ENCODE measurements at places on chromosomes 3 and 15.

- no peak for DNase-seq
These were observed 283.9 kb upstream of the CTNNB1 start for GRCh38 chr3:40915346-40915865.

DNA sequence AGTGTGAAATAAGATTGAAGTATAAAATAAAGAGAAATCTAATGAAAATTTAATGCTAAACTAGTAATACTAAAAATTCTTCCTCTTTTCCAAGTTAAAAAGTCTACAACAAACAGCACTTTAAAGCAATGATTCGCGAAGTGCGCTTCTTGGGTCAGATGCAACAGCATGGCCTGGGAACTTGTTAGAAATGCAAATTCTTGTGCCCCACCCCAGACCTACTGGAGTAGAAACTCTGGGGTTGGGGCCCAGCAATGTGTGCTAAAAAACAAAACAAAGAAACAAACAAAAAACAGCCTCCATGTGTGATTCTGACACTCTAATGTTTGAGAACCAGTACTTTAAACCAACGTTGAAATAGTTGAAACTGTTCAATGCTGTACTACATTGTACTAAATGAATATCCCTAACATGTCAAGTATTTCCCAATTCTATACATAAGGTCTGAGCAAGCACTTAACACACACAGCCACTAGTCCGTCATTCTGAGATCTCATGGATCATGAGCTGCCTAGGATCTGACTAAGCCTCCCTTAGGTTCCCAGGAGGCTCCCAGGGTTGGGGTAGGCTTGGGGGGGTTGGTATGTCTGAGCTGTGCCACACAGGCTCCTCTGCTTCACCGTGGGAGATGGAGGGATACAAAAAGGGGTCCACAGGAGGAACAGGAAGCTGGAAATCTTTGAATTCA is 6.1 kb downstream of the RASGRP1 start:
- no peak for DNase-seq

GRCh38 chr15:76996526-76997401 is 1.8 kb downstream of the PSTPIP1 start:
- no peak for DNase-seq

DNA sequence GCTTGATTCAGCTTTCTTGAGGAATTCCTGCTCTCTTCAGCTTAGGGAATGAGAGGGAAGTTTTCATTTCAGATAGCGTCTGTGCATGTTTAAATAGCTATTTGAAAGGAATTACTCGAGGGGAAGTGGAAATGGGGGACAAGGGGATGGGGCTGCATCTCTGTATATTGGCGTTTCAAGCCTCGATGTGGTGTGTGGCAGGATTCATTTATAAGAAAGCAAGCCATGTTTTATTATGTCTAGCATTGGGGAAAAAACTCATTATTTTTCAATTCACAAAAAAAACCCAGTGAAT is 1.0 kb downstream of the ATP2C1 start:
- no peak for DNase-seq

- DNase-seq, result peak; percentile 32
These were observed 53.1 kb upstream of the ULK4 start for GRCh38 chr3:42014921-42015533.

DNA sequence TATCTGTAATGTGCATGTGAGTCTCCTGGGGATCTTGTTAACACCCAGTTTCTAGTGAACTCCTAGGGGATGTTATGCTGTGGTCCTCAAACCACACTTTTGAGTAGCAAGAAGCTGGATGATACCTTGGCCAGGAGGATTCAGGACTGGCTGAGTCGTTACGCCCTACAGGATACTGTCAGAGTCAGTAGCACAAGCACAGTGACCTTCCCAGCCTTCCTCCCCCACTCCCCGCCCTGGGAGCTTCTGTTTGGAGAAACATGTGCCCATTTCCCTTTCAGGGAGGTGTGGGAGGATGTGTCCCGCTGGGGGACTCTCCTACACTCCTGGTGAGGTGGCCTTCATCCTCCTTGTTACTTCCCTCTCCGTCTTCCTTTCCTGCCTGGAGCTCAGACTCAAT is 76.4 kb upstream of the TRPM1 start:
- no peak for DNase-seq

DNA sequence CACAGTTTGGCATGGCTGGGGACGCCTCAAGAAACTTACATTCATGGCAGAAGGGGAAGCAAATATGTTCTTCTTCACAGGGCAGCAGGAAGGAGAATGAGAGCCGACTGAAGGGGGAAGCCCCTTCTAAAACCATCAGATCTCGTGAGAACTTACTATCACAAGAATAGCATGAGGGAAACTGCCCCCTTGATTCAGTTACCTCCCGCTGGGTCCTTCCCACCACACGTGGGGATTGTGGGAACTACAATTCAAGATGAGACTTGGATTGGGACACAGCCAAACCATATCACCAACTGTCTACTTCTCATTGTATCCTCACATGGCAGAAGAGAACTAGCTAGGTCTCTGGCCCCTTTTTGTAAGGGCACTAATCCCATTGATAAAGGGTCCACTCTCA is 30.5 kb downstream of the CCDC32 start:
- no peak for DNase-seq

GRCh38 chr3:146152834-146153233 is 8.2 kb downstream of the PLOD2 start:
- no peak for DNase-seq

DNA sequence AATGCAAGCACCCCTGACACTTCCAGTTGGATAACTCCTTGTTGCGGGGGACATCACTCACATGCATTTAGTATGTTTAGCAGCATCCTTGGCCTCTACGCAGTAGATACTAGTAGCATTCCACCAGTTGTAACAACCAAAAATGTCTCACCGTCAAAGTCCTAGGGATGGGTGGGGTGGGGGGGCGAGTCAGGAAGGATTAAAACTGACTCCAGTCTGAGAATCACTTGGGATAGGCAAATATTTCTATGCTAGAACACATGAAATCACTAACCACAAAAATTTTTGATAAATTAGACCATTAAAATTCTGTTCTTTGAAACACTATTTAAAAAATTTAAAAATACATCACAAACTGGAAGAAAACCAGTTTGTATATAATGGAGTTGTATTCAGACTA is 18.0 kb downstream of the ICE2 start:
- DNase-seq, result no peak

DNA sequence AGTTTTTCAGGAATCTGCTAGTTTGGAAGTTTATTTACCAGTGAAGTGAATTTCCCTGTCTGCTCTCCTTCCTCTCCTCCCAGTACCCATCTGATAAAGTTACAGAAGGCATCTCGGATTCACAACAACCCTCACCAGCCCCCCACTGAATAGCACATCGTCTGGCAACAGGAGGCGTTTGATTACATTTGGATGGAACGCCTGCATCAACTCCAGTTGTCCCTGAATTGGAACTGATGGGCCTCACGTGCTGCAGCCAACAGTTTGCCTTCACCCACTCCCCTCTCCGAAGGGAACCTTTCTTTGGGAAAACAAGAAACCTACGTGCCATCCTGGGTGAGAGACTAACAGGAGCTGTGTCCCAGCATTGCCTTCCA is 59.5 kb upstream of the BCL6 start:
- no peak for DNase-seq

GRCh38 chr3:32870373-32871095 is 52.7 kb downstream of the TRIM71 start:
- no peak for DNase-seq

DNA sequence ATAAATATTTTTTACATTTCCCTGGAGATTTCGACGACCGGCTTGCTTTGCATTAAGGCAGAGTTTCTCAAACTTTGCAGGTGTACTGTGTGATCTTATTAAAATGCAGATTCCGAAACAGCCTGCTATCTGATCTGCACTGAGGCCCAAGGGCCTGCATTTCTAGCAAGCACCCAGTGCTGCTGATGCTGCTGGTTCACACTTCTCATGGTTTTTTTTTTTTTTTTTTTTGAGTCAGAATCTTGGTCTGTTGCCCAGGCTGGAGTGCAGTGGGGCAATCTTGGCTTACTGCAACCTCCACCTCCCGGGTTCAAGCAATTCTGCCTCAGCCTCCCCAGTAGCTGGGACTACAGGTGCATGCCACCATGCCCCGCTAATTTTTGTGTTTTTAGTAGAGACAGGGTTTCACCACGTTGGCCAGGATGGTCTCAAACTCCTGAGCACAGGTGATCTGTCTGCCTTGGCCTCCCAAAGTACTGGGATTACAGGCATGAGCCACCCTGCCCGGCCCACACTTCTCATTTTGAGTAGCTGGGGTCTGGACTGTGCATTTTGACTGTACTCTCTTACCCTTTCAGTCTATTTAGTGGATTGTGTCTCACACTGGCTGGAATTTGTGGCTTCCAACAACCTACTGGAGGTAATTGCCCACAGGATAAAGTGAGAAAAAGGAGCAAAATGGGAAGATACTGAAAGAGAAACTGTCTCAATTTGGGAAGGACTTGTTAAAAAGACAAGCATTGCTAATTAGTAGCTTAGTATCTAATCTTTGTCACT is 94.1 kb downstream of the ITPR1 start:
- DNase-seq, result no peak

DNA sequence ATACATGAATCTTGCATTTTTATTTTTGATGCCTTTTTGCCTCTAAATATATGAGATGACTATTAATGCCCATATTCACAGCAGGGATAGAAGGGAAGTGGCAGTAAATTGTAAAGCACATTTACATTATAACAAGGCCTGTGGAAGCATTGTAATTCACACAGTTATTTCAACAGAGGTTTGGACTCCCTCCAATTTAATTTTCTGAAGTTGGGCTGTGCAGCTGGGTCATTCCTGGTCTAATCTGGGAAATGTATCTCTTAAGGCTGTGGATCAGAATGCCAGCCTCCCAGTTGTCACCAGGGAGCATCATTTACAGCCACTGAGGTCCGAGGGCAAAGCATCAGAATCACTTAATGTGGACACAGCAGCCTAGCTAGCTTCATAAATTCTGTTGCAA is 434.5 kb downstream of the MFSD1 start:
- DNase-seq, result no peak

DNA sequence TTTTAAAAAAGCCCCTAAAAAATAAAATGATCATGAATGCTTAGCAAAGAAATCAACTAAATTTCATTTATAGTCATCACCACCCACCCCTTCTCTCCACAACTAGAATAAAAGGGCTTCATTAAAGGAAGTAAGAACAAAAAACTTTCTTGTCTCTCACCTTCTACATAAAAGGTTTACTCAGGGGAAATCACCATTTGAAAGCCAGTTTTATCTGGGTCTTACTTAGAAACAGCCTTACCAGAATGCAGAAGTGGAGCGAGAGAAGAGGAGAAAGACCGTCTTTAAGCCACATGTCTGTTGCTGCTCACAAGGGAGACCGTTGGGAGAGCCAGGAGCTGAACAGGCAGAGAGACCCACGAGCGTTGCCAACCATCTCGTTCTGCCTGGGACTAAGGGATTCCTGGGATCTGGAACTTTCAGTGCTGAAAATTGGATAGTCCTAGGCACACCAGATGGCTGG is 350.1 kb upstream of the PROK2 start:
- no peak for DNase-seq

GRCh38 chr3:42114130-42114725 is 23.1 kb downstream of the TRAK1 start:
- DNase-seq, result no peak

- DNase-seq, result no peak
These were observed 46.2 kb downstream of the HMCES start for GRCh38 chr3:129324855-129325254.

- DNase-seq, result no peak
These were observed 66.4 kb downstream of the RFTN1 start for GRCh38 chr3:16447135-16447534.

DNA sequence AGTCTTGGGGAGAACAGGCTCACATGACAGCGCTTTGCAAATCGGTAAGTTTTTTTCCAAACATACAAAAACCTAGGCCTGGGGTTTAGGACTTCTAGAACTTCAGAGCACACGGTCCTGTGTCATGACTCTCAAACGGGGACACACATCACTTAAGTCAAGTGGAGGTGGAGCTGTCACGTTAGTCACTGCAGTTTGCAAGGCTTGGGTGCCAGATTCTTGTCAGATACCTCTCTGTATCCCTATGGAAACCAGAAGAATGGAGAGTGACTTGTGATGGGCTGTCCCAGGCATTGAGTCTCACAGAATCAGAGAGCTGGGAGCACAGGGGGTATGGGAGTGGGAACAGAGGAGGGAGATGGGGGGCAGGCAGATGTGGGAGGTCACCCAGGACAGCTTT is 64.8 kb downstream of the DUT start:
- DNase-seq, result no peak

GRCh38 chr3:190575437-190576185 is 61.7 kb downstream of the IL1RAP start:
- no peak for DNase-seq

- no peak for DNase-seq
These were observed 112.8 kb downstream of the CHDH start for GRCh38 chr3:53733446-53733845.

DNA sequence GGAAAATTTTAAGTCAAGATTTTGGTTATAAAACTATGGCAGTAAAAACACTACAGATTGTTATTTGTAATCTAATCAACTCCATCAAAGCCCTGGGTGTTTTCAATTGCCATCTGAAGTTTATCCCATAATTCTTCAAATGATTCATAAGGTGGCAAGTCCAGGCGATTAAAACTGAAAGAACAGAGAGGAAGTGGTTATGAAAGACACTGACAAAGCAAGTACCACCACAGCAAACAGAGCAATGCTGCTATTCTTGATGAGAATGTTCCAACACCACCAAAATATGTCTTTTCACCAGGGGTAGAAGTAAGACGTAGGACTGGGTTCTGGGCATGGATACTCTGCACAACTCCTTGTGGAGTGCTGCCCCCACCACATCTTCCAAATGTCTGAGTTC is 86.9 kb upstream of the PRTG start:
- DNase-seq, result no peak

GRCh38 chr3:157247391-157247790 is 87.4 kb upstream of the CCNL1 start:
- DNase-seq, result no peak

- no peak for DNase-seq
These were observed 243.1 kb downstream of the ADAMTSL3 start for GRCh38 chr15:83897037-83897436.

DNA sequence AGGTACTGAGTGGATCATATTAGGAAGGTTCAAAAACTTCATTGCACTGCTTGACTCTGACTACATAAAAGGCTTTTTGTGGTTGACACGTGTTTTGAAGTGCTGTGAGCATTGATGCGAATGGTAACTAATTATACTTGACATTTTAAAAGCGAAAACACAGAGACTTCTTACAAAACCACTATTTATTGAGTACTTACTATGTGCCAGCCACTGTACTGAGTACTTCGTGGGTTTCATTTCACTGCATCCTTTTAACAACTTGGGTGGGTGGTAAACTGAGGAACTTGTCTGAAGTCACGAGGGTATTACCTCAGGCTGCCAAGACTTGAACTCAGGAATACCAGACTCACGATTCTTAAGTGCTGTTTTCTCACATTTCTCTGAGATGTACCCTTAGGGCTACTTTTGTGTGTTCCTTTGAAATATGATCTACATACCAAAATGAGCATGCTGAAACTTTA is 45.3 kb upstream of the PPP4R2 start:
- no peak for DNase-seq

DNA sequence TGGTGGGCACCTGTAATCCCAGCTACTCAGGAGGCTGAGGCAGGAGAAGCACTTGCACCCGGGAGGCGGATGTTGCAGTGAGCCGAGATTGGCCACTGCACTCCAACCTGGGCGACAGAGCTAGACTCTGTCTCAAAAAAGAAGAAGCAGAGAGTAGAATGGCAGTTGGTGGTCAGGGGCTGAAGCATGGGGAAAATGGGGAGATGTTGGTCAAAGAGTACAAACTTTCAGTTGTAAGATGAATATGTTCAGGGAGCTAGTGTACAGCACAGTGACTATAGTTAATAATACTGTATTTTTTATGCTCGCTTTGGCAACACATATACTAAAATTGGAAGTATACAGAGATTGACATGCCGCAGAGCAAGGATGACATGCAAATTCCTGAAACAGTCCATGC is 41.5 kb downstream of the PCNP start:
- DNase-seq, result no peak
